Ovary (tissue), 10 donors: ENCODE measurements at places on chromosomes 7 and 10. TPM values are rescaled to one million over a fixed set of nuclear protein-coding genes. Genes with fewer than 3 reads are reported as not detected.

Gene MCU
- 17.7 TPM for total RNA-seq

Gene KCP
- 0.20 TPM for total RNA-seq

Gene CPA4
- total RNA-seq, result 0.28 TPM

GRCh38 chr10:73359492-73359891 lies 828 bp upstream of the CFAP70 start:
- no peak for DNase-seq

Gene GIMAP6
- total RNA-seq, result 6.2 TPM

Gene VGF
- total RNA-seq, result not detected

DNA sequence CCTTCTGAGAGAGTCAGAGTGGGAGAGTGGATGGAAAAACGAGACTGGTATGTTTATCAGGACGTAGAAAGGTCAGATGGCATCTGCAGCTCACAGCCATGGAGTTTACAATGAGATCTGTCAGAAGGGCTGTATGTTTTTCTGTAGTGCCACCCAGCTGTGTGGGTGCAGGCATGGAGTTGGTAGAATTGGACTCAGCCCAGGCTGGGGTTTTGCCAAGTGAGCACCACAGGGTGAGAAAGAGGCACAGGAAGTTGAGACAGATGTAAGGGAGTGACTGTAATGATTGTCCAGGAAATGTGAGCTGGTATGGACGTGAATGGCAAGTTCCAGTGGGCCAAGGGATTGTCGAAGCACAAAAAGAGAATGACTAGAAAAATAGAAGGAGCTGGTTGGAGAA lies 9.1 kb upstream of the ZYX start:
- DNase-seq, result no peak

GRCh38 chr10:19930936-19931893 lies 115.0 kb downstream of the PLXDC2 start:
- DNase-seq, result no peak

Gene ARL3
- total RNA-seq, result 23.6 TPM

DNA sequence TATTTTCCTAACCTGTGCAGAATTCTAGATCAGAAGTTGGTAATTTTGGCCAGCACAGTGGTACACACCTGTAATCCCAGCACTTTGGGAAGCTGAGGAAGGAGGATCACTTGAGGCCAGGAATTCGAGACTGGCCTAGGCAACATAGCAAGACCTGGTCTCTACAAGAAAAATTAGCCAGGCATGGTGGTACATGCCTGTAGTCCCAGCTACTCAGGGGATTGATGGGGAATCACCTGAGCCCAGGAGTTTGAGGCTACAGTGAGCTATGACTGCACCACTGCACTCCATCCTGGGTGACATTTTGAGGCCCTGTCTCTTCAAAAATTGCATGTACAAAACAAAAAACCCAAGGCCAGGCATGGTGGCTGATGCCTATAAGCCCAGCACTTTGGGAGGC lies 8.6 kb downstream of the PGAM1 start:
- no peak for DNase-seq

- no peak for DNase-seq
Measured at GRCh38 chr10:10915215-10915614, 102.5 kb upstream of the CELF2 start.

GRCh38 chr10:23381298-23382040 lies 36.9 kb upstream of the C10orf67 start:
- DNase-seq, result no peak

Gene MSMB
- not detected for total RNA-seq

DNA sequence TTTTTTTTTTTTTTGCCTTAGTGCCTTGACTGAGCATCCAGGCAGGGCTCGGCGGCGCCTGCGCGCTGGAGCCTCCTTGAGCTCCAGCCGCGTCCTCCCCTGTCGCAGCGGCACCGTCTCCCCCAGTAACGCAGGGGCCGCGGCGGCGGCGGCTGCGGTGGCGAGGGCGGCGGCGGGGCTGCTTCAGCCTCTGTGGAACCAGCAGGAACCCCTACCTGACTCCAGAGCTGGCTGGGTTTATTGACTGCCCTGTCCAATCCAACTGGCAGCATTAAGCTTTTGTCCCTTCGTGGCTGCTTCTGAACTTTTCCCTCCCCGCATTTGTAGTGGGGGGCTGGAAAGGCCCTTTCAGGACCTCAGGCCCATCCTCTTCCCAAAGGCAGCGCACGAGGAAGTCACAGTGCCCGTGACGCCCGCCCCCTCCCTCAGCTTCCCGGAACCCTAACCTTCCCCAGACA lies at the start of gene GPR85:
Gene GPR85, minus strand, starts transcription at position 397 of the 458 bp plus-strand sequence. CDS start 2,106 bp downstream, outside the sequence.
- peak; percentile 17 for DNase-seq

DNA sequence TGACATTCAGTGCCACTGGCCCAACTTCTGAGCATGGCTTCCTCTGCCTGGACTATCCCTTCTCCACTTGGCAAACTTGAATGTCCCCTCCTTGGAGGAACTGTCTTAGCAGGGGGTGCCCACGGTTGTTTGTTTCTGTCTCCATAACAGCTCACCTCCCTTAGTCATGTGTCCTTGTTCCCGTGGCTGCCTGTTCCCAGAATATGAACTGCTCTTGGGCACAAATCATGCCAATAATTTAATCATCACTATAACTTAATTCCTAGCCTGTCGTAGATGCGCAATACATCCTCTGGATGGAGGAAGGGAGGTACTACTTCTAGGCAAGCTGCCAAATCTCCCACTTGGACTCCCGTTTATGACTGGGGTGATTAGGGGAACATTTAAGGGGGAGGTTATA lies 173.1 kb downstream of the MYOF start:
- no peak for DNase-seq

Gene MSS51
- total RNA-seq, result 3.1 TPM

- DNase-seq, result no peak
Measured at GRCh38 chr10:120085096-120085796, 192.7 kb downstream of the SEC23IP start.

DNA sequence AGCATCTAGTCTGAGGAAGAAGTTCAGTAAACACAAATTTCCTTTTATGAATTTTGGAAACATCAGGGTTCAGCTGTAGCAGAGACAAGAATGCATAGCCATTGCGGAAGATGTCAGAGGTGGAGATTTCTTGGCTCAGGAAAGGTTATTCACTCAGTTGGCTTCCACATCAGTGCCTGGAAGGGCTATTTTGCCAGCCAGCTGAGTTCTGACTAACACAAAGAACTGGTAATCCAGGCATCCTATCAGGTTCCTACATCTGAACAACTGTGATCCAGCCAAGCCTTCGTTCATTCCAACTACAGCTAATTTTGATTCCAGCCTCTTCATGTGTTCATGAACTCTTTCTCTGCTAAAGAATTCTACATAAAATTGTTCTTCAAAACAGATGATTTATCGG lies 965.6 kb downstream of the XPNPEP1 start:
- peak; percentile 28 for DNase-seq

Gene COL1A2
- 438 TPM for total RNA-seq

Gene SLC26A3
- 1.9 TPM for total RNA-seq

Gene OGDHL
- 0.60 TPM for total RNA-seq

DNA sequence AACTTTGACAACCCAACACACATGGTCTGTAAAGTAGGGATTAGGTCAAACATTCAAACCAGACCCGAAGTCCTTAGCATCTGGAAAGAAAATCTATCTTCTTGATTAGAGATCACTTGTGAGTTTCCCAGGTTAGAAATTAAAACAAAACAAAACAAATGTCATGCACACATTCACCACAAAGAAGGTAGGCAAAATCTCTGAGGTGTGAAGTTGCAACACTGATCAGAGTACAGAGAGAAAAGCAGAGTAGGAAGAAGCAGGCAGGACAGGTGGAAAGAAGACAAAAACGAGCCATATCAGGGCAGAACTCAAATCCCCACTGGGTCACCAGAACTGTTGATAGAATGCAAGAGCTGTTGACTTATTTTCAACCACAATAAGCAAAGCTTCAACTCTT lies 102.8 kb upstream of the THSD7A start:
- DNase-seq, result no peak

DNA sequence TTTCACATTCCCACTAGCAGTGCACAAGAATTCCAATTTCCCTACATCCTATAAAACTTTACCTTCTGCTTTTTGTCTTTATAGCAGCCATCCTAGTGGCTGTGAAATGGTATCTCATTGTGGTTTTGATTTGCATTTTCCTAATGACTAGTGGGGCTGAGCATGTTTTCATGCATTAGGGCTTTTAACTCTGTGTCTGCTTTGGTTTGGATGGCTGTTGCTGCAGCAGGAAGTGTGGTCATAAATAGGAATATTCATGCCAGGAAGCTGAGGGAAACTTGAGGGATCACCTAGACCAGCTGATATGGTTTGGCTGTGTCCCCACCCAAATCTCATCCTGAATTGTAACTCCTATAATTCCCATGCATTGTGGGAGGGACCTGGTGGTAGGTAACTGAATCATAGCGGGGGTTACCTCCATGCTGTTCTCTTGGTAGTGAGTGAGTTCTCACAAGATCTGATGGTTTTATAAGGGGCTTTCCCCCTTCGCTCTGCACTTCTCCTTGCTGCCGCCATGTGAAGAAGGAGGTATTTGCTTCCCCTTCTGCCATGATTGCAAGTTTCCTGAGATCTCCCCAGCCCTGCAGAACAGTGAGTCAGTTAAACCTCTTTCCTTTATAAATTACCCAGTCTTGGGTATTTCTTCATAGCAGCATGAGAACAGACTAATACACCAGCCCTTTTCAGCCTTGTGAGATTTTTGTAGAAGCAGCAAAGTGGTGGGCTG lies 181.8 kb upstream of the PITRM1 start:
- no peak for DNase-seq

Gene ACHE
- total RNA-seq, result 15.3 TPM

Gene INHBA
- 7.3 TPM for total RNA-seq

GRCh38 chr7:127652333-127653248 lies 597 bp downstream of the SND1 start:
- no peak for DNase-seq

DNA sequence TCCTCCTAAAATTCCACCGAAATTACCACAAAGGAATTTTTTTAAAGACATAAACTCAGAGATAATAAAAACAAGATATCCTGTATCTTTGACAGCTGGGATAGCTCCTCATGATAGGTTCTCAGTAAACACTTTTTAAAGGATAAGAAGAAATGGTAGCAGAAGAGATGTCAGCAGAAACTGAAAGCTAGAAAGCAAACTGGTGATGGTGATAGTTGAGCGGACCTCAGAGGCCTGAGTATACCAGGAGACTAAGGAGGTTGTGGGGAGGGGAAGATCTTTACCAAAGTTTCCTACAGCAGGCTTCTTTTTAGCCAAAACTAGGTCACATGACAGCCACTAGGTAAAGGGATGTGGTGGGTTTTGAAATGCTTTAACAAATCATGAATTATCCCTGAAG lies 22.5 kb downstream of the PCGF5 start:
- DNase-seq, result no peak

Gene ITGB8
- total RNA-seq, result 6.8 TPM

- DNase-seq, result no peak
Measured at GRCh38 chr10:97089209-97089870, 96.4 kb downstream of the SLIT1 start.

Gene HGF
- total RNA-seq, result 4.6 TPM

Gene OR13A1
- total RNA-seq, result 0.08 TPM

DNA sequence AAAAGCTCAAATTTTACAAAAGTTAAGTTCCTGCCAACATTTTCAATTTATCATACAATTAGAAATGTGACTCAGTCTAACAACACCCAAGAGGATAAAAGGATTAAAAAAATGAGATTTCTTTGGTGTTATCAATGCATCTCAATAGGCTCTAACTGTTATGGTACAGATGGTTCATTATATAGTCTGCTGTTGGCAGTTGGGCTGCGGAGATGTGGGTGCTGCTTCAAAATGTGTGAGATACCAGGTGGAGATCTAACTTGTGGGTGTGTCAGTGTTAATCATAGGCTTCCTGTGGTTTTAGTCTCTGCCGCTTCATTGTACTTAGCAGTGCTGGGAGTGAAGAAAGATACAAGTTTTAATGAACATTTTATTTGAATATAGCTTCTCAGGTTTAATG lies 231.2 kb downstream of the EXOC4 start:
- no peak for DNase-seq

Gene LIPM
- total RNA-seq, result not detected

Gene FXYD4
- not detected for total RNA-seq

Gene MUC3A
- total RNA-seq, result not detected

GRCh38 chr10:107589081-107589480 lies 424.6 kb upstream of the SORCS1 start:
- DNase-seq, result no peak

Gene GLI3
- 10.3 TPM for total RNA-seq

Gene SGPL1
- 30.4 TPM for total RNA-seq

- no peak for DNase-seq
Measured at GRCh38 chr10:133123050-133123745, 35.5 kb downstream of the ADGRA1 start.

- no peak for DNase-seq
Measured at GRCh38 chr10:8594176-8594575, 539.7 kb downstream of the GATA3 start.

Gene SLC39A12
- total RNA-seq, result not detected

DNA sequence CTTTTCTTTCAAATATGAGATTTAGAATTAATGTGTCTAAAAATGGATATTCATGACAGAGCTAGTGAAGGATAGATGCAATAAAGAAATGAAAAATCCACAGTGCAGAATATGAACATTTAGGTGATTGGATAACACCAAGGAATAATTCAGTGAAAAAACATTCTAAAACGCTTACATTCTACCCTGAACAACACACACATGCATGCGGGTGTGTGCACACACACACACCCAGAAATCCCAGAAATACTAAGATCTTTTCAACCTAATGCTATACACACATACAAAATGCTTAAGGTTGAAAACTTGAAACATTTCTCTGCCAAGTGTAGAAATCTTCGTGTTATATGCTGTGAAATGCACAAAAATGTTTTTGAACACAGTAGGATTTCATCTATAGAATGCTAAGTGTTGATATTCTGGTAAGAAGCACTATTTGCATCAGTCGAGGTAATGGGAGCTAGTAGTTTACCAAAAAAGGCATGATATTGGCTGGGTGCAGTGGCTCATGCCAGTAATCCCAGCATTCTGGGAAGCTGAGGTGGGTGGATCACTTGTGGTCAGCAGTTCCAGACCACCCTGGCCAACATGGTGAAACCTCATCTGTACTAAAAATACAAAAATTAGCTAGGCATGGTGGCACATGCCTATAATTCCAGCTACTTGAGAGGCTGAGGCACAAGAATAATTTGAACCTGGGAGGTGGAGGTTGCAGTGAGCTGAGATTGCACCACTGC lies 600.6 kb downstream of the PHTF2 start:
- no peak for DNase-seq

Gene TMEM236
- 0.20 TPM for total RNA-seq

Gene NPFFR1
- total RNA-seq, result 0.59 TPM
